Kidney (tissue), 22 donors: ENCODE measurements at places on chromosomes 4 and X. TPM values are rescaled to one million over a fixed set of nuclear protein-coding genes. Genes with fewer than 3 reads are reported as not detected.

The ARHGAP6 gene
- 20.4 TPM for total RNA-seq

The UGT2B11 gene
- total RNA-seq = not detected

The IL15 gene
- 6.4 TPM for total RNA-seq

The PRR32 gene
- not detected for total RNA-seq

The MAGEB17 gene
- total RNA-seq = not detected

The BEX1 gene
- 5.4 TPM for total RNA-seq

The CT45A2 gene
- not detected for total RNA-seq

The IL3RA gene
- total RNA-seq = 4.6 TPM

The ASB9 gene
- total RNA-seq = 2.6 TPM

The CPE gene
- total RNA-seq = 87.7 TPM

DNA sequence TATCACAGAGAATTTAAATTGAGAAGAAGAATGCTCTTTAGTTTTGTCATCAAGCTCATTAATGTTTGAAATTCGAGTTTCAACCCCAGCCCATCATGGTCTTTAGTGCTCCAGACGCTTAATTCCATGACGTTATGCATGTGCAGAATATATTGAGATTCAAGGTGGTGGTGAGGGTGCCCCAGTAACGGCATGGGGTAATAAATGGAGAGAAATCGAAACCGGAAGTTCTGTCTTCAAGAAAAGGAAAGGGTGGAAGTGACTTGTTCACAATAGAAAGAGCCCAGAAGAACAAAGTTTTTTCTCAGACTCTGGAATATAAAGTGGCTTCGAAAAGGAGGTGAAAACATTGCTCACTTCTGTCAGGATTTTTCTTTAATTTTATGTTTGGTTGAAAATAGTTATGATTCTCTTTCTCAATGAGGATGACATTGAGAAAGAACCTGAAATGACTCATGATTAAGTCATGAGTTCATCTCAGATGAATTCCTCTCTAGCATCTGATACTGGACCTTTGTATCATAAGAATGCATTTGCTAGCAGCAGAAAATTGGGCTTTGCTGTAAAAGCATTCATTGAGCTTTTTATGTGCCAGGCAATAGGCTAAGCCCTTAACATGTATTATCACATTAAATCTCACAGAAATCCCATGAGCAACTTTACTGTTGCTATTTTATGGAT, 779 bp upstream of the DDX60L start:
- no peak for DNase-seq
- no peaks in the 10 kb centered on the region for H3K27me3 ChIP-seq

DNA sequence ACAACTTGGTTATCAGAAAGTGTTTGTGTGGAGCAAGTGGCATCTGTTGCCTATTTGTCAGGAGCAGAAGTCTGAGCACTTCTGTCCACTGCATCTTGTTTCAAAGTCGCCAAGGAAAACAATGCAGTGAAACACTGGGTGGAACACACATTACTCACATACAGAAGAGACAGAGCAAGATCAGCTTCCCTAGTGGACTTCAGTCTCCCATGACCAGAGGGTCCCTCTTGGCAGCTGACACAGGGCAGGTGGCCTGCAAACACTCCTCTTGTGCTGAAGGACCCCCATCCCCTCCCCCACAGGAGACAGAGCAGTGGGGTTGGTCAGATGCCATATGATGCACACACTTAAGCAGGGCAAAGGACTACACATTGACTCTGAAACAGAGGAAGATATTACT, 3.6 kb upstream of the BBS12 start:
- peaks cover 2% of the 10 kb centered on the region for H3K4me1 ChIP-seq
- no peak overlapping the region for H3K4me3 ChIP-seq
- no peaks in the 10 kb centered on the region for H3K27me3 ChIP-seq

DNA sequence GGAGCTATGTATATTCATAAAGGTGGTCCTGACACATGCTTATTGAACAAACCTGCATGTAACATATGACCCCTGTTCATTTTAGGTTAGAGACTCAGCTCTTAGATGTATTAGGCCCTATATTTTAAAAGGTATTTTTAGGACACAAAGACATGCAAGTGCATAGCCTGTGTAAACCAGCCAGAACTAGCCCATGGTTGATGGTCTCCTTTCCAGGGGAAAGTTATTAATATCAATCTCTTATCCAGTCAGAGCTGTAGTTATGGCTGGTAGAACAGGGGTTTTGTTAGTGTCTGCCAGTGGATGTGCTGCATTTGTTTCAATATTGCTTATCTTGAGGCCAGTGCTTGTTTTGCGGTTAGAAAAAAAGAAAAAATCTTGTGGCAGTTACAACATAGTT, 488.6 kb downstream of the KCTD8 start:
- H3K27me3 ChIP-seq = no peaks in the 10 kb centered on the region
- no peak overlapping the region for H3K4me3 ChIP-seq
- no peaks in the 10 kb centered on the region for H3K4me1 ChIP-seq
- no peaks in the 10 kb centered on the region for H3K36me3 ChIP-seq

- H3K4me1 ChIP-seq = no peaks in the 10 kb centered on the region
- no peak overlapping the region for H3K27ac ChIP-seq
- H3K4me3 ChIP-seq = no peak overlapping the region
- H3K27me3 ChIP-seq = no peaks in the 10 kb centered on the region
- H3K36me3 ChIP-seq = no peaks in the 10 kb centered on the region
Observed at GRCh38 chr4:69757464-69757863, 3.0 kb downstream of the SULT1B1 start.

- no peak overlapping the region for H3K4me3 ChIP-seq
- DNase-seq = no peak
- no peaks in the 10 kb centered on the region for H3K36me3 ChIP-seq
- no peak overlapping the region for H3K27ac ChIP-seq
Observed at GRCh38 chrX:12681047-12681446, 110.2 kb upstream of the PRPS2 start.

DNA sequence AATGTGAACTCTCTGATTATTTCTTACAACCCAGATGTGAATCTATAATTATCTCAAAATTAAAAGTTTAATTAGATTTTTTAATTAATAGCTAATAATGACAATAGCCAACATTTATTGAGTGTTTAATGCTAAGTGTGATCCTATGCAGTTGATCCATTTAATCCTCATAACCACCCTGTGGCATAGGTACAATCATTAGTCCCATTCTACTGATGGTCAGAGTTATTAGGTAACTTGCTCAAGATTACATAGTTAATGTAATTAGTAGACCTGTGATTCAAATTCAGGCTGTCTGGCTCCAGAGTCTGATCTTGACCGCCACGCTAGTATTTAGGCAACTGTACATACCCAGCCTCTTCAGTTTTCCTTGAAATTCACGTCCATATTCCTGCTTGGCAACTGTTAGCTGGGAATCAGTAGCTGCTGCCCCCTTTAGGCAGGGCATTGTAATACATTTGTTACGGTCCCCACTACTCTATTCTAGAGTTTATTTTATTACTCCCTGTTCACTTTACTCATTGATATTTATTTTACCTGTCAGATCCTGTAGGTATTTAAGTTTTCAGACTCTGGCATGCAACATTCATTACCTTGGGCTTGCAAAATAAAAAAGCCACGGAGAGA, 20.6 kb upstream of the TEC start:
- H3K4me1 ChIP-seq = no peaks in the 10 kb centered on the region
- no peaks in the 10 kb centered on the region for H3K27me3 ChIP-seq
- H3K36me3 ChIP-seq = no peaks in the 10 kb centered on the region
- no peak overlapping the region for H3K27ac ChIP-seq
- no peak overlapping the region for H3K4me3 ChIP-seq

DNA sequence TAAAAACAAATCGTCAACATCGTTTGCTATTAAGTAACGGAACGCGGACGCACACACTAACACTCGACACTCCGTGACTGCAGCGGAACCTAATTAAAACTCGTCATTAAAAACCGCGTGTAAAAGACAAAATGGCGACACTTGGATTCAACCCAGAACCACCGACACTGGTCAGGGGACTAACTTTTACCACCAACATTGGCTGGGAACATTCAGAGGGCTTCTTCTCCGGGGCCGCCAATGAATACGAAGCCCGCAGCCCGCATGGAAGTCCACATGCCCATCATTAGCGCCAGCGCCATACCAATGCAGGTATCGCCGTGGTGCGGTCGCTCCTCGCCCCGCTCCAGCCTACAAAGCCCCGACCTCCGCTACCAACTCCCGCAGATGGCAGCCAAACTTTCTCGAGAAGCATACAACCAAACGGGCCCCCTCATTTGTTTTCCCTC, 498 bp downstream of the RBMX start:
- H3K36me3 ChIP-seq = peaks cover 12% of the 10 kb centered on the region
- peak overlapping the region; percentile 96 for H3K27ac ChIP-seq
- H3K4me1 ChIP-seq = no peaks in the 10 kb centered on the region
- peak overlapping the region; percentile 98 for H3K4me3 ChIP-seq
- peak; percentile 34 for DNase-seq

- no peak overlapping the region for H3K4me3 ChIP-seq
- peaks cover 7% of the 10 kb centered on the region for H3K36me3 ChIP-seq
- DNase-seq = no peak
- H3K4me1 ChIP-seq = no peaks in the 10 kb centered on the region
- no peak overlapping the region for H3K27ac ChIP-seq
Observed at GRCh38 chrX:134416087-134416486, 43.9 kb upstream of the HPRT1 start.

GRCh38 chrX:13651150-13651549, 1.8 kb upstream of the TCEANC start:
- no peaks in the 10 kb centered on the region for H3K36me3 ChIP-seq
- no peak for DNase-seq
- no peak overlapping the region for H3K4me3 ChIP-seq
- H3K4me1 ChIP-seq = no peaks in the 10 kb centered on the region
- peaks cover 16% of the 10 kb centered on the region for H3K27me3 ChIP-seq
- H3K27ac ChIP-seq = no peak overlapping the region

GRCh38 chrX:119488749-119489148, 20.5 kb downstream of the SLC25A5 start:
- no peaks in the 10 kb centered on the region for H3K36me3 ChIP-seq
- DNase-seq = peak; percentile 58
- no peaks in the 10 kb centered on the region for H3K4me1 ChIP-seq
- no peaks in the 10 kb centered on the region for H3K27me3 ChIP-seq
- no peak overlapping the region for H3K27ac ChIP-seq

GRCh38 chr4:185513489-185514181, 21.7 kb downstream of the PDLIM3 start:
- no peaks in the 10 kb centered on the region for H3K36me3 ChIP-seq
- DNase-seq = no peak
- no peak overlapping the region for H3K27ac ChIP-seq
- no peaks in the 10 kb centered on the region for H3K27me3 ChIP-seq
- no peak overlapping the region for H3K4me3 ChIP-seq
- H3K4me1 ChIP-seq = no peaks in the 10 kb centered on the region

GRCh38 chr4:184815046-184815877, 10.5 kb downstream of the ACSL1 start:
- H3K27ac ChIP-seq = peak overlapping the region; percentile 94
- H3K27me3 ChIP-seq = no peaks in the 10 kb centered on the region
- H3K36me3 ChIP-seq = no peaks in the 10 kb centered on the region
- H3K4me1 ChIP-seq = no peaks in the 10 kb centered on the region
- DNase-seq = peak; percentile 64
- peak overlapping the region; percentile 13 for H3K4me3 ChIP-seq

- no peaks in the 10 kb centered on the region for H3K36me3 ChIP-seq
- no peak for DNase-seq
- no peaks in the 10 kb centered on the region for H3K4me1 ChIP-seq
- H3K27me3 ChIP-seq = no peaks in the 10 kb centered on the region
- no peak overlapping the region for H3K4me3 ChIP-seq
- H3K27ac ChIP-seq = no peak overlapping the region
Observed at GRCh38 chr4:102554992-102555391, 53.8 kb downstream of the NFKB1 start.

- no peak overlapping the region for H3K27ac ChIP-seq
- no peak overlapping the region for H3K4me3 ChIP-seq
- H3K36me3 ChIP-seq = no peaks in the 10 kb centered on the region
- no peaks in the 10 kb centered on the region for H3K4me1 ChIP-seq
- no peak for DNase-seq
Observed at GRCh38 chr4:138263247-138263816, 21.2 kb upstream of the SLC7A11 start.

- H3K27ac ChIP-seq = no peak overlapping the region
- DNase-seq = no peak
- H3K27me3 ChIP-seq = no peaks in the 10 kb centered on the region
- no peak overlapping the region for H3K4me3 ChIP-seq
- no peaks in the 10 kb centered on the region for H3K36me3 ChIP-seq
Observed at GRCh38 chr4:118920247-118920646, 31.6 kb downstream of the SYNPO2 start.

DNA sequence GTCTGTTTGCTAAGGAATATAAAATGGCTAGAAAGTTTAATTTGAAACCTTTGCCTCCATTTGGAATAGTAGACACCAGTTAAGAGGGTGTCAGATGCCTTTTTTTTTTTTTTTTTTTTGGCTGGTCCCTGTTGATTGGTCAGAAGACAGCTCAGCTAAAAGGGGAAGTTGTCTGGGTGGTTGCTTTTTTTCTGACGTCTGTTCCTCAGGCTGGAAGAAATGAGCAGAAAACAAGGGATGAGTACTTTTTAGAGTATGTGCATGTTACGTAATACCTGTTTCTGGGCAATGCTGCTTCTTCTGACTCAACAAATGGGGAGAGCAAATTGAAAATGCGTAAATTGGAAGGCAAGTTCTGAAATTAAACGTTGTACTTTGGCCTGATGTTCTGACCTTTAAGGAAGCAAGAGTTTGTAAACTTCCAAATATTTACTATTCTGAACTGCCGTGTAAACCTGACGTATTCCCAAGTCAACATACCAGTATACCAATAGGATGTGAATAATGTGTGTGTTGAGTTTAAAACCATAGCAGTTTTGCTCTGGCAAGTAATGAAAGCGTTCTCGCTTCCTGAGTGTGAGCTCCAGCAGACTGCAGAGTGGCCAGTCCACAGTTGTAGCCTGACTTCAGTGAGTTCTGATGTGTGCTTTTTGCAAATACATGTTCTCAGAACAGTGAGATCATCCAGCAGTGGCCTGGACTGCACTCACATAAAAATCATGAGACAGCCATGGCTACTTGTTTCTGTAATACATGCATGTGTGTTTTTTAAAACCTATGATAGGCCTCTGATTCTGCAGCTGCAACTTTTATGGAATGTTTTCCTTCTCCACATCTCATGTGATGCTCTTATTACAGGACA, 1.7 kb downstream of the SAT1 start:
- H3K4me3 ChIP-seq = peak overlapping the region; percentile 94
- no peak for DNase-seq
- no peaks in the 10 kb centered on the region for H3K27me3 ChIP-seq
- peak overlapping the region; percentile 88 for H3K27ac ChIP-seq

- no peaks in the 10 kb centered on the region for H3K4me1 ChIP-seq
- H3K4me3 ChIP-seq = no peak overlapping the region
- H3K36me3 ChIP-seq = no peaks in the 10 kb centered on the region
- H3K27me3 ChIP-seq = no peaks in the 10 kb centered on the region
- H3K27ac ChIP-seq = no peak overlapping the region
- peak; percentile 1 for DNase-seq
Observed at GRCh38 chrX:92232182-92232581, 453.0 kb downstream of the PCDH11X start.

GRCh38 chr4:16035843-16036242, 48.0 kb downstream of the PROM1 start:
- DNase-seq = no peak
- H3K27ac ChIP-seq = no peak overlapping the region
- no peaks in the 10 kb centered on the region for H3K27me3 ChIP-seq
- H3K4me1 ChIP-seq = no peaks in the 10 kb centered on the region
- no peaks in the 10 kb centered on the region for H3K36me3 ChIP-seq
